ENCODE measurements at places on chromosomes 6 and 20.
A peak's percentile ranks its signal among the peaks of the same experiment; 100 is the strongest.

- no peak for DNase-seq
These were observed 79.8 kb upstream of the EYS start for GRCh38 chr6:65786815-65787214.

DNA sequence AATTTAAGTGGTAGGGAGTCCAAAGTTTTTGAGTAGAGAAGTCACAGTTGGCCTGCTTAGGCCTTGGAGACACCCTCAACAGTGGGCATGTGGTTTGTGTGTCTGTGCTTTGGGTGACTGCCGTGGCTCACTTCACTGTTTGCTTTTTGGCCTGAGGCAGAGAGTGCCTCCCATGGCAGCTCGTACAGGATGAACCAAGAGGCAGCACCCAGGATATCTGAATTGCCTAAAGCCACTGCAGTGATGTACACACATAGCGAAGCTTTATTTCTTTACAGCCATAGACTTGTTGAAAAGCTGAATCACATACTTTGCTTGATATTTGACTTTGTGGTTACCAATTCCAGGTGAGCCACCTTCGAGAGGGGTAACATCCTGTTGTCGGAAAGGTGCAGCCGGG is 21.6 kb downstream of the RREB1 start:
- no peak for DNase-seq

GRCh38 chr6:107235511-107235910 is 120.2 kb upstream of the BEND3 start:
- DNase-seq, result no peak

GRCh38 chr6:4803343-4803744 is 27.1 kb downstream of the CDYL start:
- DNase-seq, result no peak

- DNase-seq, result no peak
These were observed 194.9 kb downstream of the KIF6 start for GRCh38 chr6:39530201-39530759.

DNA sequence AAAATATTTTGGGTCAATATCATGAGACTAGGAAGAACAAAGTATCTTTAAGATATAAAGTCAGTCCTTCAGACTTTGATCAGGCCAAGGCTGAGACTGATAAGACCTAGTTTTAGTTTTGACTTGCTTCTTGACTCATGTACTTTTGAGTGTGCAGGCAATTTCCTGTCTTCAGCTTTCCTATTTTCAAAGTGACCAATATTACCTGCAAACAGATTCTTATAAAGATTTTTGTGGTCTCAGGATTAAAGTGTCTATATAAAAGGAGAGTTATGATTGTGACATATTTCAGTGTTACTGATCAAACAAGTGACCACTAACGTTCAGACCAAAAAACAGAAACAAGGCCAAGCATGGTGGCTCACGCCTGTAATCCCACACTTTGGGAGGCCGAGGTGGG is 36.0 kb upstream of the AKIRIN2 start:
- no peak for DNase-seq

DNA sequence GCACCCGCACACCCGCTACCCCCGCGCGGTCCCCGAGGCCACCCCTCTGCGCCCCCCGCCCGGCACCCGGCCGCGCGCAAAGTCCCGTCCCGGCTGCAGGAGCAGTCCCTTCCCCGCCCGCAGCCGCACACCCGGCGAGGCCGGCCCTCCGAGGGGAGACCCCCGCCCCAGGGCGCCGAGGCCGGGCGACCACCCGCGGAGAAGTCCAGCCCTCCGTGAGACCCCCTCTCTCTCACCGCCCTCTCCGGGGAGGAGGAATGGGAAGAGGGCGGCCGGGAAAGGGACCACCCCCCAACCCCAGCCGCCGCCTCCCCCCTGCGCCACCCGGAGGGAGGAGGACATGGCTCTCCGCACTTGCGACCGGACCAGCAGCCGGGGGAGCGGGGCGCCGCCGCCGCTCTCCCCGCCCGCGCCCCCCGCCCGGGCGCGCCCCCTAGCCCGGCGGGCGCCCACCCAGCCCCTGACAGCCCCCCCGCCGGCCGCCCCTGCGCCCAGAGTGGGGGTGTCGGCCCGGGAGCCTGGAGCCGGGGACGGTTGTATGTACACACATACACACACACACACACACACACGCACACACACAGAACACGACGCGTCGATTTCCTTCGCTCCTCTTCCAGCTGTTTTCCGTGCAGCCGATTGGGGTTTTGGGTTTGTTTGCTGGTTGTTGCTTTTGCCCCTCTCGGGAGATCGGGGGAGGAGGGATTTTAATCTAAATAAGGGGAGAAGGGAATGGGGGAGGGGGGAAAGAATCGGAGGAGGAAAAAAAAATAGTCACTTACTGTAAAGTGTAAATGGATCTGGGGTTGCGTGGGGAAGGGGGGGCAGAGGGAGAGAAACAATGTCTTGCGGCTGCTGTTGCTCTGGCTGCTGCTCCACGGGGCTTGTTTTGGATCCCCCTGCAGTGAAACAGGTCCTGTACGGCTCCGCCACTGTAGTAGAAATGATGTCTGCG is at the start of gene ATXN1:
Gene ATXN1 (minus strand): TSS at position 945 of the 955 bp plus-strand sequence.
- peak; percentile 69 for DNase-seq

GRCh38 chr20:43969501-43970182 is 55.0 kb downstream of the TOX2 start:
- no peak for DNase-seq

DNA sequence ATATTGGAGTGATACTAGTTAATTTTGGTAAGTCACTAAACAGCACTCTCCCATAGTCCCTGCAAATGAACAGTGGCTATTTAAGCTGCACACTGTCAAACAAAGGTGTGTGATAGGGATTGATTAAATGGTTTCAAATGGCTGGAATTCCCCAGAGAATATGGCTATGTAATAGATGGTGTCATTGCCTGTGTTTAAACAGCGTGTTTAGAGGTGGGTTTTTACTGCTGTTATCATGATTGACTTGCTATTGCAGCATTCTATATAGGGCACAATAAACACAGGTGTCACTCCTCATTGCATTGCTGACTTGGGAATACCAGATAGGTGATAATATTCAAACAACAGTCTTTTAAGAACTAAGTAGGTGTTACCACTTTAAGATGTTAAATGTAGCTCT is 171.7 kb upstream of the MAN1A1 start:
- DNase-seq, result no peak

GRCh38 chr6:17932330-17932852 is 55.0 kb downstream of the KIF13A start:
- DNase-seq, result peak; percentile 48

DNA sequence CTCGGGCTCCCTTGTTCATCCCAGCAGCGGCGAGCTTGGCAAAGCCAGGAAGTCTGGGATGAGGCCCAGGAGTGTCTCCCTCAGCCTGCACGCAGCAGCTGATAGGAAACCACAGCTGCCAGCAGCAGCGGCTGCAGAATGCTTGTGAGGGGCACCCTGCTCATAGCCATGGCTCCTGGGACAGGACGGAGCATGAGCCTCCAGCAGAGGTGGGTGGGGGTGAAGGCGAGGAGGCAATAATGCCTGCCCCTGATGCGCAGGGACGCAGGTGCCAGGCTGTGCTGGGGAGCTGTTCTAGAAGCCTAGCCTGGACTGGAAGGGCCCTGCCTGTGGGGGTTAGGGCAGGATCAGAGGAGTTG is 157.9 kb downstream of the CD83 start:
- DNase-seq, result peak; percentile 65

DNA sequence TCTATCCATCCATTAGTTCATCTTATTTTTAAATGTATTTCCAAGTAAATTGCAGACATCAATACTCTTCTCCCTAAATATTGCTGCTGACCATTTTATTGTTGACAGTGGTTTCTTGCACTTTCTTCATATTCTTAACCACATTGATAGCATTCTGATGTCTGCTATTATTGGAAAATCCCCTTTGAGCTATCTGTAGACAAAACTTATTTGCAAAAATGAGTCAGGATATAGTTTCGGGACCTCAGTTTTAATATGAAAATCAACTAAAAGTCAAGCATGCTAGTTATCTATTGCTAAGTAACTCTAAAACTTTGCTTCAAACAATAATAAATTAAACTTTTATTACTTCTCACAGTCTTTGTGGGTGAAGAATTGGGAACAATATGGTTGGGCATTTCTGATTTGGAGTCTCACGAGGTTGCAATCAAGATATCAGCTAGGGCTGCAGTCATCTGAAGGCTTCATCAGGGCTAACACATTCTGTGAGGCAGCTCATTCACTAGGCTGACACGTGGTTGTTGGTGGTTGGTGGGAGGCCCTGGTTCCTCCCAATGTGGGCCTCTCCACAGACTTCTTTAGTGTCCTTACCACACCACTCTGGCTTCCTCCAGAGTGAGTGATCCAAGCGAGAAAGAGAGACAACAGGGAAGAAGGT is 32.7 kb downstream of the CD109 start:
- DNase-seq, result no peak

GRCh38 chr20:3273371-3273770 is 34.4 kb upstream of the SLC4A11 start:
- DNase-seq, result no peak

- DNase-seq, result no peak
These were observed 34.9 kb downstream of the C20orf203 start for GRCh38 chr20:32638848-32639247.

DNA sequence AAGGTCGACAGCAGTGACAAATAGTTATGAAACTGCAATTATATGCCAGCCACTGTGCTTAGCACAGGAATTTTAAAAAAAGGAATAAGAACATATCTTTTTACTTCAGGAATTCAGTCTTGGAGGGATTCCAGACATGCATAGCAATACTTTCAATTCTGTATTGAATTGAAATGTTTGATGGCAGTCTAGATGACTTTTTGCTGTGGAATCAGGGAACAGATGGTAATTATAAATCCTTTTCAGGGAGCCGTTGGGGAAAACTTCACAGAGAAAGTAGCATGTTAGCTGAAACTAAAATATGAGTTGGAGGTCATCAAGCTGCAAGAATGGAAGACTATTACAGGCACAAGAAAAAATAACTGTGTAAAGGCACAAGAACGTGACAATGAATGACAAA is 74.8 kb downstream of the IMPG1 start:
- DNase-seq, result no peak

DNA sequence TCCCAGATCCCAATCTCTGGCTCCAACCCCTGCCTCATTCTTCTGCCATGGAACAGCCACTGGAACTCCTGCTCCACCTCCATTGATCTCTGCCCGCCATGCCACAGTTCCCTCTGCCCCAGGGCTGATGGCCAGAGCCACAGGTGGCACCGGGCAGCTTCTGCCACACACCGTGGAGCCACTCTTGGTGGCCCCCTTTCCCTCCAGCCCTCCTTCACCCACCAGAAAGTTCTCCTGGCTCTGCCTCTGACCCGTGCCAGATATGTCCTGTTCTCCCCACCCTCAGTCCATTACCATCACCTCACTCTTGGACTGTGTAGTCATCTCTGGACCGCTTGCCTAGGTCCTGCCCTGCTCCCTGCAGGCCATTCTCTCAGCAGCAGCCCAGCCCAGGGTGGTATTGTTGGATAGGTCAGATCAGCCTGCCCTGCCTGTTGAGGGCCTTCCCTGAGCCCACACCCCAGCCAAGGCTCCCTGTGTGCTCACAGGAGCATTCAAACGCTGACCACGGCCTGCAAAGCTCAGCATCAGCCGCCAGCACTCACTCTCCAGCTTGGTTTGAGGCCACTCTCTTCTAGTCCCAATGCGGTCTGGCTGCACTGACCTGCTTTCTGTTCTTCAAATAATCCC is 16.8 kb upstream of the SYNDIG1 start:
- no peak for DNase-seq

GRCh38 chr6:143766185-143766553 is 77.0 kb upstream of the LTV1 start:
- DNase-seq, result no peak

DNA sequence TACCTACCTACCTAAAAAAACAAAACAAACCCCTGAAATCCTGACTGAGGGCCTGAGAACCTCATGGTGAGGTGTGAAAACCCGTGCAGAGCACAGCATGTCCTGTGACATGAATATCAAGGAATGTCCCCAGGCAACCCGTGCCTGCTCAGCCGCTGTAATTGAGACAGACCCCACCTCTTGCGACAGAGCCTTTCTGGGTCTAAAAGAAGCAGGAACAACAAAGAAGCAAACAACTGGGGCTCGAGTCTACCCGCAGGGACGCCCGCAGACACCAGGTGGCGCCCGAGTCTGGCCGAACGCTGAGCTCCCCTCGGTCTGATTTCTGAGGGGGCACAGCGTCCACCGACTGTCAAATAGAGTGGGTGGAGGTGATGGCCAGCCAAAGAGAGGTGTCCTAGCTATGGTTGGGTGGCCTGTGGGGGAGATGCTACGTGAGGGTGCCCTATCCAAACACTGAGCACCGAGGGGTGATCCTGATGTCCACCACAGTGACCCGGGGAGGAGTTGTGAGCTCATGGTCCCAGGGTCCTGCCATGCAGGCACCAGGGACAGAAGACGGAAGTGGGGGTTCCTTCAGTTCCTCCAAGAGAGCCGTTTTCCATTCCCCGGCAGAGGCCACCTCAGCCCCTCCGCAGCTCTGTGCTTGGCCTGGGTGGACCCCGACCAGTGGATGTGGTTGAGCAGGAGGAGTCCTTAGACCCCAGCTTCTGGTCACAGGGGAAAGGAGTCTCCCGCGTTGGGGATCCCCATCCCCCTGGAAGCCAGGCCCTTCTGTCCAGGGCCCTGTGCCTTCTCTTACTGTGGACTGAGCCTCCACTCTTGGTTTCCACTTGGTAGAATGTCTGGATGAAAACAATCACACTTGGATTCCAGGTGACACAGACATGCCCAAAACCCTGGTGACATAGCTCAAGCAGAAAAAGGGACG is 268.2 kb downstream of the CDC5L start:
- peak; percentile 82 for DNase-seq

DNA sequence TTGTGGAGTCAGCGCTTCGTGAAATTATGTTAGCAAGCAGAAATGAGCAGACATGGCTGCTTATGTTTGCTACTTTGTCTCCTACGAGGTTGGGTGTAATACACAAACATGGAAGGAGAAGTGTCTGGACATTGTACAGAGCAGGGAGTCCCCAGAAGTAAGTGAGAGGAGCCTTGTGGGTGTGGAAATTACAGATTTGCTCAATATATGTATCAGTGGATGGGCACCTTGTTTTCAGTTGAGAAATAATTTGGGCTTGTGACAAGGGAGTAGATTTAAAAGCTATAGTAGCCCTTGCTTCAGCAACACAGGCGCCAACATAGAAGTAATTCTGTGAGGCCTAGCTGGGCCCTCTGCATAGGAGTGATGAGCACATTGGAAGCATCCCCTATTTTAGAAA is 49.2 kb downstream of the HECA start:
- no peak for DNase-seq

DNA sequence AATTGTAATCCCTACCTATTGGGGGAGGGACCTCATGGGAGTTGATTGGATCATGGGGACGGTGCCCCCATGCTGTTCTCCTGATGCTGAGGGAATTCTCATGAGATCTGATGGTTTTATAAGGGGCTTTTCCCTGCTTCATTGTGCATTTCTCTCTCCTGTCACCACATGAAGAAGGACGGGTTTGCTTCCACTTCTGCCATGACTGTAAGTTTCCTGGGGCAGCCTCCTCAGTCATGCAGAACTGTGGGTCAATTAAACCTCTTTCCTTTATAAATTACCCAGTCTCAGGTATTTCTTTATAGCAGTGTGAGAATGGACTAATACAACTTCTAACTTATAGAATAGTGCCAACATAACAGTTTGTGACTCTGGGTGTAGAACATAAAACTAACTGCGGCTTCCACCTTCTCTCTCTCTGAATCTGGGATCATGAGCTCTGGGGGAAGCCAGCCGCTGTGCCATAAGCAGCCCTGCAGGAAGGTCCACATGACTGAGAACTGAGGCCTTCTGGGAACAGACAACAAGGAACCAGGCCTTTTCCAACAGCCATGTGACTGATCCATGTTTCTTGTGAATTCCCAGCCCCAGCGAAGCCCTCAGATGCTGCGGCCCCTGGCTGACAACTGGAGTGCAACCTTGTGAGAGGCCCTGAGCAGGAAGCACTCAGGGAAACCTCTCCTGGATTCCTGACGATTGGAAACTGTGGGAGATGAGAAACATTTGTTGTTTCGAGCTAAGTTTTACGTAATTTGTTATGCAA is 3.4 kb upstream of the HLA-A start:
- no peak for DNase-seq

All from ureter (tissue), 1 donor.